ENCODE measurements at places on chromosomes 16 and 17.

GRCh38 chr17:19978209-19978802, 678 bp upstream of the AKAP10 start:
- peak; percentile 45 for DNase-seq

DNA sequence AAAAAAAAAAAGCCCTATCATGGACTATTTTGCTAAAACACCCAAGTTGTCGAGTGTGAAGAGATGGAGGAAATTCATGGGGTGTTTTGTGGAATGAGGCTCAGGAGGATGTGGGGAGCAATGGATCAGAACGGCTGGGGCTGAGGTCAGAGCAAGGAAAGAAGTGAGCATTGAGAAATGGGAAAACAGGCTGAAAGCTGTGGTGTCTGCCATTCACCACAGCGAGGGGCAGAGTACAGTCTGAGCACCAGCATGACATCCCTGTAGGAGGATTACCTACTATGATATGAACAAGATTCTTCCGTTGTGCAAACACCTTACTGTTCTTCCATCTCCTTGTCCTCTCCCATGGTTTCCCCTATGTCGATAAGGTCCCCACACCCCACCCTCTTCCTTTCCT, 193.1 kb downstream of the TMEM114 start:
- DNase-seq: no peak

DNA sequence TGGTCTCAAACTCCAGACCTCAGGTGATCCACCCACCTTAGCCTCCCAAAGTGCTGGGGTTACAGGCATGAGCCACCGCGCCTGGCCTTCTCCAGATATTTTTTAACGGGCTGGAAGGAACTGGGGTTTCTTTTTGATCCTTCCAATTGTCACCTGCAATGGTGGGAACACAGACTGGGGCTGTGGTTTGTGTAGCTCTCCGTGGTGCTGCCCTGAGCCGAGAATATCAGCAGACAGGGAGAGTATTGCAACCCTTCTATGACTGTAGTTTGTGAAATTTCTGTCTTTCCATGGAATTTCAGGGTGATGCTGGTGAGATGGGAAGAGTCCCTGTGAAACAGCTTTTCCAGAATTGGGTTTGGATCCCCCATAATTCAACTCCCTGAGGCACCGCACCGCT, 263.5 kb downstream of the ENGASE start:
- no peak for DNase-seq

DNA sequence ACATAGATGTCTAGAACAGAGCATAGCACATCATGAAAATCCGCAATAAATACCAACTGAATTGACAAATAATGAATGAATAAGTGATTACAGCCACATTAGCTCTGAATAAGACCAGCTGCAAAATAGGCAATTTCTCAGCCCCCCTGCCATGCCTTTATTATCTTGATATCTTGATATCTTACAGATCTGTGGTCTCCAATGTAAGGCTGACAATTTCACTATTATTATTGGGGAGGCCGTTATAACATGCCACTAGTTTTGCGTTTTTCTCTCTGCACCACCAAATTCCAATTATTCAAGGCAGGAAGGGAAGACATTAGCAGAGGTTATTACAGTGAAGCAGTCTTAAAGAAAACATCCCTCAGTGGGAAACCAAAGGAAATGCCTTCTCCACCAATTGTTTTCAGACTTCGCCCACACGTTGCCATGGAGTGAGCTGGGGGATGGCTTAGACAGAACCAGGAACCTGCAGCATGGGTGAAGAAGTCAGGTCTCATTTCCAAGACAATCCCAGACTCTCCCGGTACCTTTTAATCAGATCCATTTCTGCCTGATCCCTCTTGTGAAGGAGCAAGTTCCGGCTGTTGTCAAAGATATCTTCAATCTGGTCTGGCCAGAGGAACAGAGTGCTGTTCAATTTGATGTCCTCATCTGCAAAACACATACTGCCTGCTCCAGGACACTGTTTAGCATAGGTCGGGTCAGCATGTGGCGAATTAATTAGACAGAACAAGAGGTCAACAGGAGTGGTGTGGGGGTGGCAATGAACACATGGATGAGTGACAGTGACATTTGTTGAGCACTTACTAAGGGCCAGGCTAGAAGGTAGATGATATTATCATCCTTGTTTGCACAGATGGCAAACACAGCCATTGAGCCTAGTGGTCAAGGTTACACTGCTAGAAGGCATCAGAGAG, 46.4 kb downstream of the DNAH3 start:
- DNase-seq: no peak

DNA sequence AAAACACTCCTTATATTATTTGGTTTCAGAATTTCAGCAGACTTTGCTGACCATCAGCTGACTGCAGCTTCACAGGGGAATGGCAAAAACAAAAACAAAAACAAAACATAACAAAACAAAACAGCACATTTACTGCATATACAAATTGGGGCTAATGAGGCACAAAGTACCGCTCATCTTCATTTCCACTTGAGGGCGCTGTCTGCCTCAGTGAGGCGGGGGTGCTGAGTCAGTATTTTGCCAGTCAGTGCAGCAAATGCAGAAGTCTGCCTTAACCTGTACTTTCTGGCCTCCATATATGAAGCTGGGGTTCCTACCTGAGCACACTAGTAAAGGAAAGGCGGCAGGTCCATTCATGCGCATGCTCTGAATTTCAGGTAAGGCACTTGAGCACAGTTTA, 13.5 kb upstream of the DYNLRB2 start:
- DNase-seq: peak; percentile 62

- DNase-seq: no peak
These were observed 109.5 kb upstream of the CORO6 start for GRCh38 chr17:29732209-29732608.

DNA sequence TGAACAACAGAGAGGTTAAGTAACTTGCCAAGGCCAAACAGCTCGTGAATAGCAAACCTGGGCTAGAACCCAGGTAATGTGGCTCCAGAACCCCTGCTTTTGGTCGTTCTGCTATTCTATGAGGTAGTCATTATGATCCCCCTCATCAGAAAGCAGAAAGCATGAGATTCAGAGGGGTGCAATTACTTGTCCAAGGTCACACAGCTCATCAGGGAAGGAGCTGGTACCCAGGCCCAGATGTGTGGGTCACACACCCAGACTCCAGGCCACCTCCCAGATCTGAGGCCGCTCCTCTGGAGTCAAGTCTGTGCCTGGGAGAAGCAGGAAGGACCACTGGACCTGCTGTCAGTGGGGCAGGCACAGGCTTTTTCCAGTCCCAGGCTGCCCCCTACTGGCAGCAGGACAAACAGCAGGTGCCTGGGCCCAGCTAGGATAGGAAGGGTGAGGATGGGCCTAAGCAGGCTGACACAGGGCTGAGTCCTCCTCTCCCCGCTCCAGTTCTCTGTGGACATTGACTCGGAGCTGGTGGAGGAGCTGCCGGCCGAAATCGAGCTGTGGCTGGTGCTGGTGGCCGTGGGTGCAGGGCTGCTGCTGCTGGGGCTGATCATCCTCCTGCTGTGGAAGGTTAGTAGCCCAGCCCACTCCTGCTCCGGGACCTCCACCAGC, 7.8 kb upstream of the PDK2 start:
- DNase-seq: peak; percentile 81

- DNase-seq: no peak
These were observed 184.5 kb downstream of the NTN1 start for GRCh38 chr17:9205520-9206409.

GRCh38 chr17:33475594-33475993, 182.5 kb upstream of the ASIC2 start:
- no peak for DNase-seq

DNA sequence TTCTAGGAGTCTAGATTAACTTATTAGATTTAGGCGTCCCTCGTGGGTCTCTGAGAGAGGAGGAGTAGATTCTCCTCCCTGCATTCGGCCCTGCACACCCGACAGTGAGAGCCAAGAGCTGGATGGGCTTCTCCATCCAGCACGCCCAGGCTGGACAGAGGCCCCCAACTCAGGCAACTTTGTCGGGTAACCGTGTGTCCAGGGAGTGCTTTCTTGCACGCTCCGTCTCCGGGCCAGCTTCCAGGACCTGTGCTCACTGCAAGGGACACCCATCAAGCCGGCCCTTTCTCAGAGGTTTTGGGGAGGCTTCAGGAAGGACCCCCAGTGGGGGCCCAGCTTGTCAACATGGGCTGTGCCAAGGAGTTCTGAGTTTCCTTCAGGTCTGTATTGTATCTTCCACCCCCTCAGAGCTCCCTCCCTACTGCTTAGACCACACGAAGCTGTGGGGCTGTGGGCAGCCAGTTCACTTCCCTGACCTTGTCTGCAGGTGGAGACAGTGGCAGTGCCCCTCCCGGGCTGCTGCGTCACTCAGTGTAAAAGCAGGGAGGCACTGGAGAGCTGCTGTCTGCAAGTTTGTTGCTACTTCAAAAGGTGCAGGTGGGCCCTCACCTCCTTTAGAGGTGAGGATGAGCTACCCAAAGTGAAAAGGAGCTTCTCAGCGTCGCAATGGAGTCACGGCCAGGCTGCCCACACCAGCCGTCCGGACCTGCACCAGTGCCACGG, 24.0 kb upstream of the C16orf78 start:
- DNase-seq: no peak

GRCh38 chr16:68707340-68708152, 29.5 kb upstream of the CDH1 start:
- DNase-seq: no peak
